MV-4-11 (cell line): ENCODE measurements at places on chromosomes 5 and 9.
A peak's percentile ranks its signal among the peaks of the same experiment; 100 is the strongest.

GRCh38 chr5:43152946-43153345 lies 32.2 kb downstream of the ZNF131 start:
- DNase-seq: no peak

DNA sequence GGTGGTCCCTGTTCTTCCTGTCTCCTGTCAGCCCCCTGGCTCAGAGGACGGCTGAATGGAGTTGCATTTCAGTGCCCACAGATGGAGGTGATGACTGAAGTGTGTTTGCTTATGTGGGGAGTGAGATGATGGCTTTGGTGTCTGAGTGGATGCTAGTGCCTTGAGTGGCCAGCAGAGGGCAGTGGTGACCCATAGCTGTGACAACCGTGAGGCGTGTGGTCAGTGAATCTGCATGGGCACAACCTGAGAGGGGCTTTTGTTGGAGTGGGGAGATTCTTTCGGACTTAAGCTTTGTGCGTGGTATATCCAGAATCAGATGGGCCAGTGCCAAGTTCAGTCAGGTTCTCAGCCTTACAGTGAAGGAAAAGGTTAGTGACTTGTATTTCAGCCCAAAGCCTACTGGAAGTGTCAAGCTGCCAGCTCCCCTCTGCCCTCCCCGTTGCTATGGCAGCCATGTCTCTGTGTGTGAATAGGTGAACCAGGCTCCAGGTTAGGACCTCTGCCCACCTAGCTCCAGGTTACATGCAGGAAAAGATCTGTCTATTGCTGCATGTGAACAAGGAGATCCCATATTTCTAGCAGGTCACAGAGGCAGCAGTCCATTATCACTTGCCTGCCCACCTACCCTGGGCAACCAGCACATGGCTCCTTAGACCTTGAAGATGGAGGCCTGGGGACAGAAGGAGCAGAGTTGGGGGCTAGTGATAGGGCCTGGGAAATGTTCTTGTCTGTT lies 14.7 kb upstream of the CXXC5 start:
- peak; percentile 63 for DNase-seq

- no peak for DNase-seq
Measured at GRCh38 chr9:12801663-12802062, 26.8 kb downstream of the LURAP1L start.

GRCh38 chr9:35306283-35306682 lies 144.5 kb downstream of the UNC13B start:
- DNase-seq: no peak

DNA sequence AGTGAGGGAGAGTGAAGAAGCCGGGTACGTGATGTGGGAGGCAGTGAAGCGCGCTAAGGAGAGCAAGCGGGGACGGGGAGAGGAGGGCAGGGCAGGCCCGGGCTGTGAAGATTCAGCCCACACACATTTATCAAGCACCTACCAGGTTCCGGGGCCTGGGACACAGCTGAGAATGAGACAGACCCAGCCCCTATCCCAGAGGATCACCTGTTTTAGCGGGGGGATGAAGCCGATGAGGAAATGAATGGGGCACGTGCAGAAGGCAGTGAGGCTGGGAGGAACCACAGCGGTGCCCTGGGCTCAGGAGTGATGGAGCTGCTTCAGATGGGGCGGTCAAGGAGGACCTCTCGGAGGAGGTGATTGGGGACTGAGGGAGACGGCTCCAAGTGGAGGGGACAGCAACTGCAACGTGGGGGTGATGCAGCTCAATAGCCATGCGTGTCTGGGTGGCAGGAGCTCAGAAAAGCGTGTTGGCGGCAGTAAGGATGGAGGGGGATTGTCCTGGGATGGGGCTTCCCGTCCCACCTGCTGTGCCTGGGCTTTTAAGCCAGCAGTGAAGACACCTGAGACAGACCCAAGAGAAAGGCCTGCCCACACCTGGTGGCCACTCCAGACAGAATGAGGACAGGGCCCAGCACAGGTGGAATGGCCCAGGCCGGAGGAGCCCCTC lies 77.5 kb upstream of the UNC5A start:
- DNase-seq: no peak

DNA sequence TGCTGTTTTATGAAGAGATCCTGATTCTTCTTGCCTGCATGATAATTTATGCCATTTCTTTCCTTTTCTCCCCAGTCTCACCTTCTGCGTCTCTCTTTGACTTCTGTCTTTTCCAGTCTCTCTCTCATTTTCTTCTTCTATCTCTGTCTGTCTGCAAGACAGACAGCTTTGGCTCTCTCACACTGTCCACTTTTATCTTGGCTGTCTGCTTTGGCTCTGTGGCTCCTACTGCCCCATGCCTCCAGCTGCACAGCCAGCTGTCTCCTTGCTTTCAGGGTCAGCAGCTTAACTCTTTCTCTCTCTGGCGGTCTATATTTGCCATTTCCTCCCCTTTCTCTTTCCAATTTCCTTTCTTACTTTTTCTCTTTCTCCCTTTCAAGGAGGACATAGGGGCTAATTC lies 971.1 kb upstream of the COX7C start:
- no peak for DNase-seq

DNA sequence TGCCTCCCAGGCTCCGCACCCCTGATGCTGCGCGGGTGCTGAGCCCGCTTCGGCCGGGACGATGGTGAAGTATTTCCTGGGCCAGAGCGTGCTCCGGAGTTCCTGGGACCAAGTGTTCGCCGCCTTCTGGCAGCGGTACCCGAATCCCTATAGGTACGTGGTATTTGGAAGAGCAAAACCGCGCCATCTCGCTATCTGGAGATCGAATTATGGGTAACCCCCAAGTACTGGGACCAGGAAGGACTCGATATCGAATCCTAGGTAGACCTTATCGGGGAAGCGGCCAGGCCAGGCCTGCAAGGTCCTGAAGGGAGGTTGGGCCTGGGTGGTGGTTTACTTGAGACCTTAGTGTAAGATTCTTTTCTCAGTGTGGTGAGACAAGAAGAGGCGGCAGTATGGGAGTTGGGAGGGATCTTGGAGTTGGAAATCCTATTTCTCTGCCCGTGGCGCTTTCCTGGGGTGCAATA lies 359 bp downstream of the PRELID1 start:
- no peak for DNase-seq

DNA sequence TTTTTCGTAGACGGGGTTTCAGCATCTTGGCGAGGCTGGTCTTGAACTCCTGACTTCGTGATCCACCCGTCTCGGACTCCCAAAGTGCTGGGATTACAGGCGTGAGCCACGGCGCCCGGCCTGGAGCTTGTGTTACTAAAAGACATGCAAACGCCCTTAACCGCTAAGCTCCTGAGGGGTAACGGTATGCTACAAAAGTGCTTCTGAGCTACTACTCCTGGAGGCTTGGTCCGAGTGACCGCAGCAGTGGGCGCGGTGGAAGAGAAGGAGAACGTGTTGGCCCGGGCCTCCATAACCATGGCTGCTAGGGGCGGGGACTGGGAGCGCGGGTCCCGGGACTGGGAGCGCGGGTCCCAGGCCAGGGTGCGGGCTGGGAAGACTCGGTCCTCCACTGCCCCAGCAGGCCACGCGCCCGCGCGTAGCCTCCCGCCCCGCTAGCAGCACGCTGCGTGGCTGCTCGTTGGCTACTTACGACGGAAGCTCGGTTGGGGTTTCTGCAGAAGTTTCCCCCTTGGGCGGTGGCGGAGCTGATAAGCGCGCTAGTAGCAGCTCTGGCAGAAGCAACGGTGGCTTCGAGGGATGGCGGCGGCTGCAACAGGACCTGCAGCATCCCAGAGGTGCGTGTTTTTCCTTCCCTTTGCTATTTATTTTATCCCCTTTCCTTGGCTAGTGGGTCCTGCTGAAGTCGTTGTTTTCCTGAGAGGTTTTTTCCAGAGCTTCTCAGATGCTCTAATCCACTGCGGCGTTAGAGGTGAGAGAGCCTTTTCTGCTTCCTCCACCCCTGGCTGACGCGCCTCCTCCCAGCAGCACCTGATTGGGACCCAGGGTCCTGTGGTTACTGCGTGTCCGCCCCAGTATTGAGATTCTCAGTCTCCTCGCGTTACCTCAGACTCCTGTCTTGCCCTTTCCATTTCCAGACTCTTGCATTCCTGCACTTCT lies 69.2 kb upstream of the CCDC180 start:
- DNase-seq: peak; percentile 63

DNA sequence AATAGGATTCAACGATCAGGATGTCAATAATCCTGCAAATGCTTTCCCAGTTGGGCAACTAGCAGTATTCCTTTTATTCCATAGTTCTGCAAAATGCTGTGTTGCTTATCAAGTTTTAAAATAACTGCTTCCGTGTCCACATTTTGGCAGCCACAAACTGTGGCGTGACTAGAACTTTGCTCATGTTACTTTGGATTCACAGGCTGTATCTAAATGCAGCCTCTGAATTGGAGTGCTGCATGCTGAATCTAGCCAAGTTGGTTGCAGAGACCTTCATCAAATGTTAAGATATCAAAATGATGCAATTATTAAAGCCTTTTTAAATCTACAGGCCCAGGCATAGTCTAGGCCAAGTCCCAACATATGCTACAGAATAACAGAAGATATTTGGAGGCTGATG lies 249.2 kb downstream of the NR2F1-AS1 start:
- DNase-seq: no peak

DNA sequence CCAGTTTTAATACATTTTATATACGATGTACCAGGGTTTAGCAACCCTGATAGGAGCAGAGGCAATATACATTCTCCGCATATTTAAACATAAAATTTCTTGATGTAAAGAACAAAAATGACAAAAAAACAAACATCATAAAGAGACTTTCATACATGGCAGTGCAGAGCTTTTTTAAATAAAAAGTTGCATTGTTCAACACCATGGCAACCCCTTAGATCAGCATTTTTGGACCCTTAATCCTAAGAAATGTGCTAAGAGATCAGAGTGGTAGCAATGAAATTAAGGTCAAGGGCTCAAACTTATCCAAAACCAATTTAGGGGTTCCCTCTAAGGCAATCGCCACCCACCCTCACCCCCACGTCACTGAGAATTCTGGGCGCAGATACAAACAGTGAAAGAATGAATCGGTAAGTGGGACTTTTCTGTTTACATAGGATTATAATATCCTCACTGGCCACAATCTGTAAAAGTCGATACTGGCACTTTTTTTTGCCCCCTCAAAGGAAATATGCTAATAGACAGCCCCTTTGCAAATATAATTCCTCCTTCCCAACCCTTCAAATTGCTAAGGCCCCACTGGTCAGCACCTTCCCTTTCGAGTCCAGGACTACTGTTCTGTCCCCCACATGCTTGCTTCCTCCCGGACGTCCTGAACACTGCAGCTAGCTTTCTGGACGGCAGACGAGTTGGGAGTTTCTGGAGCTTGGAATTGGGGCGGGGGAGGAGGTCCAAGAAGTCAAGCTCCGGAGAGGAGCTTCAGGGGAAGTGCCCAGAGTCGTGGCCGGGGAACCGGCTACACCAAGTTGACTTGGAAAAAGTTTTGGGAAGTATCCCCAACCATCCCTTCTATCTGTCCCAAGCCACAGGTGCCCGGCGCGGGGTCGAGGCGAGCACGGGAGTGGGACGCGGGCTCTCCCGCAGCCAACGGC lies 2.2 kb downstream of the GAS1 start:
- no peak for DNase-seq

GRCh38 chr5:41843456-41844370 lies 26.5 kb downstream of the OXCT1 start:
- peak; percentile 66 for DNase-seq

GRCh38 chr5:88390481-88390880 lies 121.8 kb upstream of the TMEM161B start:
- no peak for DNase-seq

DNA sequence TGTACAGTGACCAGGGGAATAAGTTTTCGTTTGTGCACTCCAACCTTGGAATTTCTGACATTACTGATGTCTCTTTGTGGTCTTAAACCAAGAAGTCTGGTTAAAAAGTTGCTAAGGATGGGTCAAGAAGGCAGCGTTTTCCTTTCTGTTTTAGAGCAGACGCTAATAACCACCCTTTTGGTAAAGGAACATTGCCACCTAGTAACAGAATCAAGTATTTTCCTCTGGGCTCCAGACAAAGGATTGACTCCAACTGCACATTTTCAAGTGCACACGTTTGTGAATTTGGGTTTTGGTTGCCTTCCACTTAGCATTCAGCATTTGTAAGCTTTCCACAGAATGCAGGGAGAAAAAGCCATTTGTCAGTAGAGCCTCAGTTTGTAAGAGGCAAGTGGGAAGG lies 22.2 kb upstream of the CEP78 start:
- peak; percentile 64 for DNase-seq

- DNase-seq: no peak
Measured at GRCh38 chr9:11088821-11089374, 476.1 kb upstream of the PTPRD start.

GRCh38 chr5:135308752-135309151 lies 90.3 kb downstream of the MACROH2A1 start:
- DNase-seq: no peak
